GM23248 (cell line): ENCODE measurements at places on chromosomes 13 and 19.
A peak's percentile ranks its signal among the peaks of the same experiment; 100 is the strongest.

GRCh38 chr13:86830046-86830445 is 841.1 kb upstream of the SLITRK5 start:
- no peak for DNase-seq

DNA sequence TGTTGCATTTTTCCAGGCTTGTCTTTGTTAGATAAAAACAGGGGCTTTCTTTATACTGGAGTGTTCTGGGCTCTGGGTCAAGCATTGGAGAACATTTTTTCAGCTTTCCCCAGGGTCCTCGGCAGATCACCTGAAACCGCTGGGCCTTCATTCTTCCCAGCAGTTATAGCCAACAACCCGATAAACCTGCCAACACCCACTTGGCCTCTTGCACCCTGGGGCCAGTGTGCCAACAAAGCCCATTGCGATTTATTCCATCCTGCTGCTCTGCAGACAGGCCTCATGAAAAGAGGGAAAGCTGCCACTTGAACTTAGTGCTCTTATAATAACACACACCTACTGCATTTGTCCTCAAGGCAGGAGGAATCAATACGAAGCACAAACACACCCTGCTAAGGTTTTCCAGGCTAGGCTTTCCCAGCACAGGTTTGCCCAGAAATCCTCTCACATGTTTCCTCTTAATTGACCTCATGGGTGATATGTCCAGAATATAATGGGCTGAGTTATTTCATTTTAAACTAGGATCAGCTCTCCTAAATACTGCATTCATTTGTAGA is 669.3 kb downstream of the LIG4 start:
- DNase-seq: no peak

DNA sequence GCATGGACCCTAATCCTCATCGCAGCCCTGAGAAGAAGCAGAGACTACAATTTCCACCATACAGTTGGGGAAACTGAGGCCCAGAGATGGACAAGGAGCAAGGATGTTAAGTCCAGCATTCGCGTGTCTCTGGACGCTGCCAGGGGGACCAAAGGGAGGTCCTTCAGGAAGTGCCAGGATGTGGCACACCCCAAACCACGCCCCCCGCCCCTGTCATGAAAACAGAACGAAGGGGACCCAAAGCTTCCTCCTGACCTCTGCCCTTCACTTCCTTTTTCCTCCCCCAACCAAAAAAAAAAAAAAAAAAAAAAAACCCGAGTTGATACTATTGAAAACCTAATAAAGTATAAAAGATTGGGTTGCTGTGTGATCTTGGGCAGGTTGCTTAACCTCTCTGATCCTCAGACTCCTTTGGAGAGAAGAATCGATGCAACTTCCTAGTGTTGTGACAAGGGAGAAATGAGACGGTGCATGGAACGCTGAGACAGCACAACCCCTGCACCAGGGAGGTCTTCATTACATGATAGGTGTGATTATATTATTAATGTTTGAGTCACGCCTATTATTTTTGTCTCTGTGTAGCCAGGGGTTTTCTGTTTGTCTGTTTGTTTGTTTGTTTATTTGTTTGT is 2.7 kb upstream of the ZBTB7A start:
- no peak for DNase-seq

DNA sequence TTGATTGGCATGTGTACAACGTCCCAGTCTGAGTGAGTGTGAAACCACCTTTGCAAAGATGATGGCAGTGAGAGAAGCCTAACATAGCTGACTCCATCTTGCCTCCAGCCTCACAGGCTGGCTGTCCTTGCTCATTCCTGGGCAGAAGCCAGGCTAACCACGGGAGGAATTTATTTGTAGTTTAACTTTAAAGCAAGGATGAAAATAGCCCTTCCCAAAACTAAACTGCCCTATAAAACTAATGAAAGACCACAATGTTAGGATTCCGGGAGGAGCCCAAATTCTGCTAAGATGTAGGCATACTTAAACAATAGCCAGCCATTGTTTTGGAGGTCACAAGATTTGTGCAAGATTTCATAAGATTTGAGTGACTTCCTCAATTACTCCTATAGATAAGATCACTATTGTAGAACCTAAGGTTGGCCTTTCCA is 96.6 kb upstream of the LSM14A start:
- DNase-seq: peak; percentile 15

GRCh38 chr19:47613165-47614020 is 4.5 kb downstream of the BICRA start:
- peak; percentile 88 for DNase-seq

DNA sequence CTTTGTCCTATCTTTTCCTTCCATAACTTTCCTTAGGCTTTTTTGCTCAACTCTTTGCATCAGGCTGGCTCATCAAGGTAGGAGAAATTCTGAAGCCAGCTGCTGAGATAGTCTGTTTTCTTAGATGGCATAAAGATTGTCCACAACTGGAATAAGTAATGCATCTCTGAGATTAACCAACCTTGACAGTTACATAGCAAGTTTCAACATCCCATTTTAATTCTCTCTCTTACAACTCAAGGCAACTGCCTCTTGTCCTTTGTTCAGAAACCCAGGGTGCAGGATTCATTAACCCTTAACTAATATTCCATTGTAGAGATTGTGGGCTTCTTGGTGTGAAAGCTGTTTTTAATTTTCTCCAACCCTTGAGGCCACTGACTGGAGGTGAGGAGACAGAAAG is 239.2 kb downstream of the LACC1 start:
- DNase-seq: no peak

- DNase-seq: no peak
Measured at GRCh38 chr13:113633485-113633873, 24.5 kb downstream of the ATP4B start.

- DNase-seq: no peak
Measured at GRCh38 chr19:5330307-5330720, 10.3 kb downstream of the PTPRS start.
